IMR-90 (cell line): ENCODE measurements at places on chromosomes 1 and 21. TPM values are rescaled to one million over a fixed set of nuclear protein-coding genes. Genes with fewer than 3 reads are reported as not detected.

- DNase-seq, result peak; percentile 24
These were observed 270.0 kb downstream of the AKT3 start for GRCh38 chr1:243580072-243580471.

DNA sequence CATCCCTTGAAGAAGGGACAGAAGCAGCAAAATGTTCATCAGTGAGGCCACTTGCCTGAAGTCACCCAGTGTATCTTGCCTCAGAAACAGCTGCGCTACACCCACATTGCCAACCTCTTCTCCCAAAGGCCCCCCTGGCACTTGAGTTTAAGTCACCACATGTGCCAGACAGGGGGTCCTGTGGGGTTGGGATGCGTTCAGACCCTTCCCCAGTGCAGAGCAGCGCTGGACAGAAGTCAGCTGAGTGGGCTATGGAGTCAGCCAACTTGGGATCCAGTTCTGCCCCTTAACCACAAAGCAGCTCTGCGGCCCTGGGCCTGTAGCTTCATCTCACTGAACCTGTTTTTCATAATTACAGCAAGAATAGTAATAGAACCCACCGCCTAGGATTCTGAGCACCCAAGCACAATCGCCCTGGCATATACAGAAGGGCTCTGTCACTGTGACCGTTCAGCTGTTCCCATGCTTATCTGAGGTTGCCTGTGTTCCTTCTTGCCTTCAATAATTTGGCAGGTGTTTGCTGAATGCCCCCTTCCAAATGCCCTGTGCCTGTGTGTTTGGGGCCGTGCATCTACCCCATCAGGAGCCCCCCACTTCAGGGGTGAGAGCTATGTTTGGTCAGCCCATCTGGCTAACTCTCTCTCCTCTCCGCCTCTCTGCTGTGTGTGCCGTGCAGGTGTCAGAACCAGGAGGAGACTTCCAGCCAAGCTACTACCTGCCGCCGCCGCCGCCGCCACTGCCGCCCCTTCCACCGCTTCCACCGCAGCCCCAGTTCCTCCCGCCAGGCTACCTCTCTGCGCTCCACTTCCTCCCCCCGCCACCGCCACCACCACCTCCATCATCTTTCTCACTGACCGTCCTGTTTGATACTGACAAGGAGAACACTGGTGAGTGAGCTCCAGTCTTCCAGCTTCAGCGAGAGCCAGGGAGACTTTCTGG, 5.0 kb downstream of the DMRTB1 start:
- no peak for DNase-seq

Gene FAM72B
- polyA plus RNA-seq, result 2.2 and 3.4 TPM in 2 replicates

Gene PDPN
- polyA plus RNA-seq, result 0.16 and 0.31 TPM in 2 replicates

GRCh38 chr1:233946724-233947123, 42.2 kb downstream of the SLC35F3 start:
- DNase-seq, result no peak

Gene RGS16
- polyA plus RNA-seq, result 0.15 and 0.16 TPM in 2 replicates

GRCh38 chr21:34596561-34597271, 18.2 kb downstream of the RCAN1 start:
- DNase-seq, result no peak

- peak; percentile 23 for DNase-seq
These were observed 30.1 kb downstream of the NTPCR start for GRCh38 chr1:232980355-232980978.

DNA sequence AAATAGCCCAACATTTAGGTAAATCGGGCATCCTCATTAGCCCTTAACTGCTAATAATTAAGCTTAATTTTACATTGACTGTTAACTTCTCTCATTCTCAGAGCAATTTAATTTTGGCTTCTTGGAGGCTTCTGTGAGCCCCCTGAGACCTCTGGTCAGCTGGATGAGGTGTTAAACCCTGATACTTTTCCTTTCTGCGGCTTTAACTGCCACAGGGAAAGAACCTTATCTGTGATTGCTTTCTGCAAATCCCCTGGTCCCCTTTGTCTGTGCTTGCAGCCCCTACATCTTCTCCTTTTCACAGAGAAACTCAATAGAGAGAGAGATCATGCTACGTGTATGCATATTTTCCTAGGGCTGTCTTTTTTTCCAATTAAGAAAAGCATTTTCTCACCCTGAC, 184.5 kb upstream of the CSF3R start:
- DNase-seq, result no peak

Gene TRIM17
- polyA plus RNA-seq, result 0.26 and 0.39 TPM in 2 replicates

Gene PROX1
- polyA plus RNA-seq, result 0.02 and 0.03 TPM in 2 replicates
